Cardiac muscle cell (in vitro differentiated cells and primary cell): ENCODE measurements at places on chromosomes 2 and 18. TPM values are rescaled to one million over a fixed set of nuclear protein-coding genes. Genes with fewer than 3 reads are reported as not detected.

FTCDNL1 gene
- 2.0 and 3.2 TPM in 2 replicates for total RNA-seq

C2orf49 gene
- total RNA-seq = 21.5 and 37.9 TPM in 2 replicates

GRCh38 chr2:31075941-31076590 lies 62.2 kb downstream of the GALNT14 start:
- peak; percentile 3 for DNase-seq

DNA sequence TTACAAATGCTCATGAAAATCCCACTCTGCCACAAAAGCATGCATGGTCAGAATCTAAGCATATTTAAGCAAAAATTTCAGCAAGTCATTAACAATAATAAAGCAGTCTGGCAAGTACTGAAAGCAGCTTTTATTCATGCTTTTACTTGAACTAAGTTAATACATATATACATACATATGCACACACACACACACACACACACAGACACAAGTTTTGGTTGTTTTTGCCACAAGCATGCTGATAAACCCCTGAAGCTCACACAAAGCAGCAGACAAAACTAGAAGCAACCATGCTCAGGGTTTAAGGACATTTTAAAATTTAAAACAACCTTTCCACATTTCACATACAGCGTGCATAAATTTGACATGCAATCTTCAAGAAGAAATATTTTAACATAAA lies 819.1 kb upstream of the FSHR start:
- DNase-seq = no peak

DNA sequence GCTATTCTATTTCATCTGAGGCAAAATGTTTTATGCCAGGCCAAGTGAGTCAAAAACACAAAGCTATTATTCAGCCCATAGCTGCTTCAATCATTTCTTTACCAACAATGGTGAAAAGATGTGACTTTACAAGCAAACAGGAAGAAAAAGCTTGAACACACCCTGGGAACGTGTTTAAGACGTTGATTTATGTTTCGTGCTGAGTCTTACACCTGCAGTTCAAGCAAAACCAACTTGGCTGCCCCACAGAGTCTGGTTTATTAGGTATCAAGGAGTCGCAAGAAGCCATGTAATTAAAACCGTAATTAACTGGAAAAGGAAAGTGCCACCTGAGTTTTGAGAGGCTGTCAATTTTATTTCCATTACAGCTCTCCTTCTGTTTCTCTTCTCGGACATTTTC lies 295.5 kb downstream of the MEIS1 start:
- no peak for DNase-seq
